Suprapubic skin (tissue), 4 donors: ENCODE measurements at places on chromosomes 13 and 19. TPM values are rescaled to one million over a fixed set of nuclear protein-coding genes. Genes with fewer than 3 reads are reported as not detected.

UTP14C gene
- total RNA-seq, result 13.6 TPM

UPF3A gene
- 26.2 TPM for total RNA-seq

GRCh38 chr13:80012251-80012650 lies 328.7 kb downstream of the SPRY2 start:
- no peak for DNase-seq
- peaks cover 10% of the 10 kb centered on the region for H3K4me1 ChIP-seq
- H3K27me3 ChIP-seq, result no peaks in the 10 kb centered on the region
- H3K27ac ChIP-seq, result no peak overlapping the region
- no peak overlapping the region for H3K4me3 ChIP-seq
- no peaks in the 10 kb centered on the region for H3K36me3 ChIP-seq

GRCh38 chr19:48400018-48400742 lies 6.7 kb downstream of the GRIN2D start:
- no peak overlapping the region for H3K27ac ChIP-seq
- peaks cover 39% of the 10 kb centered on the region for H3K4me1 ChIP-seq
- H3K36me3 ChIP-seq, result no peaks in the 10 kb centered on the region

ZNF429 gene
- 11.2 TPM for total RNA-seq

DNA sequence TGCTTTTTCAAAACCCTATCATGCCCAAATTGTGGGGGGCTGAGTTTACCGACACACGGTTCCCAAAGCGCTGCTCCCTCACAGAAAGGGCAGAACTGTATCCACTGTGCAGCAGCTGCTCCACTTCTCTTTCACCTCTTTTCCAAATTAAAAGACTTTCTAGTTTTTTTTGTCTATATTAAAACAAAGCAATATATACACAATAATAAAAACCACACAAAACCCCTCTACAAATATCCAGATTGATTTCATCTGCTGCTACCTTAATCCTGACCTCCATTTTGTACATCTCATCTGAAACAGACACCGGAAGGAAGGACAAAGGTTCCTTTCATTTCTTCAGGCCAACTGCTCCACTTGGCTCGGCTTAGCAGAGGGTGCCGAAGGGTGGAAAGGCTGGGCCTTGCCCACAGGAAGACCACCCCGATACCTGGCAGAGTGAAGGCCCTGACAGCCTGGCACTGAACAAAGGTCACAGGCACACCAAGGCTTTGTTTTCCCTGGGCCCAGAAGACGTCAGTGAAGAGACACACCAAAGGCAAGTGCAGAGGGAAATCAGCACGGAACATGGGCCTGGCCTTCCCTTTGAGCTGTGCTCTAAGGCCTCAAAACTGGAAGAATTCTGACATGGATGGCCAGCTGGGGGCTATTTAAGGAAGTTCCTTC lies 71.6 kb downstream of the LATS2 start:
- DNase-seq, result no peak
- H3K36me3 ChIP-seq, result peaks cover 51% of the 10 kb centered on the region
- no peak overlapping the region for H3K4me3 ChIP-seq
- no peak overlapping the region for H3K27ac ChIP-seq
- no peaks in the 10 kb centered on the region for H3K27me3 ChIP-seq
- H3K4me1 ChIP-seq, result peaks cover 8% of the 10 kb centered on the region

- H3K4me3 ChIP-seq, result no peak overlapping the region
- no peak for DNase-seq
- H3K36me3 ChIP-seq, result no peaks in the 10 kb centered on the region
- peaks cover 16% of the 10 kb centered on the region for H3K4me1 ChIP-seq
- H3K27ac ChIP-seq, result peak overlapping the region; percentile 26
Observed at GRCh38 chr13:73607489-73608156, 526.6 kb downstream of the KLF12 start.

DNA sequence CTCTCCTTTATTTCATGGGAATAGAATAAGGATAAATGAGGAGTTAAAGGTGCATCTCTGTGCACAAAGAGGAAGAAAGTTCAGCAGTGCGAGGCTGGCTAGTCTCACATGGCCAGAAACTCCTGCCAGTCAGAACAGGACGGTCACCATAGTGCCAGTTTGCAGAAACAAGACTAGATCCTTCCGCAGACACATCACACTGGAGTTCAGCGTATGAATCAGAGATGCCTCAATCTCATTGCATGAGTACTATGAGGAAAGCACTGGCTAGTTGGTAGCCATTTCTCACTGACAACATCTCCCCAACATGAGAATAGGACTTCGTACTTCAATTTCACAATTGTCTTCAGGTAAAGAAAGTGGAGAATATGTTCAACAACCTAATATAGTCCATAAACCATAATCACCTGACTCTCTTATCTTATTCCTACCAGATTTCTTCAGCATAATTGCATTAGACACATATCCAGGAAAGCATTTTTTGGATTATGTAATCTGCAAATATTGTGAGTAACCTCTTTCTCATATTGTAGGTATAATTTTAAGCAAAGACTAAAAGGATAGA lies 34.9 kb downstream of the RXFP2 start:
- no peak for DNase-seq
- H3K4me3 ChIP-seq, result no peak overlapping the region
- no peaks in the 10 kb centered on the region for H3K27me3 ChIP-seq
- no peak overlapping the region for H3K27ac ChIP-seq
- no peaks in the 10 kb centered on the region for H3K36me3 ChIP-seq
- H3K4me1 ChIP-seq, result no peaks in the 10 kb centered on the region

GRCh38 chr19:8361921-8362793 lies 1.8 kb upstream of the ANGPTL4 start:
- peak overlapping the region; percentile 72 for H3K4me3 ChIP-seq
- H3K27ac ChIP-seq, result peak overlapping the region; percentile 89
- H3K36me3 ChIP-seq, result no peaks in the 10 kb centered on the region
- peak; percentile 97 for DNase-seq

DNA sequence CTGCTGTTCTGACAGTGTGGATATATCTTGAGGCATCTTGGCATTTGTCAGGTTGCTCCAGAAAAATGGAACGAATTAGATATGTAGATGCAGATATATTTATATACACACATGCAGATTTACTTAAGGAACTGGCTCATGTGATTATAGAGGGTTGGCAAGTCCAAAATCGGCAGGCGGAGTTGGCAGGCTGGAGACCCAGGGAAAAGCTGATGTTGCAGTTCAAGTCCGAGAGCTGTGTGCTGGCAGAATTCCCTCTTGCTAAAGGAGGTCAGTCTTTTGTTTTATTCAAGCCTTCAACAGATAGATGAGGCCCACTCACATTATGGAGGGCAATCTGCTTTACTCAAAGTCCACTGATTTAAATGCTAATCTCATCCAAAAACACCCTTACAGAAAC lies 24.4 kb upstream of the CSNK1A1L start:
- no peak for DNase-seq
- peaks cover 15% of the 10 kb centered on the region for H3K4me1 ChIP-seq
- H3K27me3 ChIP-seq, result no peaks in the 10 kb centered on the region
- no peaks in the 10 kb centered on the region for H3K36me3 ChIP-seq
- no peak overlapping the region for H3K27ac ChIP-seq

- no peak for DNase-seq
- H3K27ac ChIP-seq, result no peak within 1 kb of the TSS
- peaks cover 7% of the 10 kb centered on the region for H3K4me1 ChIP-seq
- no peak within 1 kb of the TSS for H3K4me3 ChIP-seq
- peaks cover 10% of the 10 kb centered on the region for H3K27me3 ChIP-seq
Observed at GRCh38 chr13:30932481-30933353, at the start of gene TEX26. TEX26 (plus strand) TSS chr13:30932656; CDS start chr13:30932716, 60 bp downstream.

ZNF382 gene
- 0.89 TPM for total RNA-seq

SMAD9 gene
- 4.1 TPM for total RNA-seq

- no peak overlapping the region for H3K27ac ChIP-seq
- H3K27me3 ChIP-seq, result peaks cover 4% of the 10 kb centered on the region
- H3K36me3 ChIP-seq, result no peaks in the 10 kb centered on the region
- no peak overlapping the region for H3K4me3 ChIP-seq
- peaks cover 24% of the 10 kb centered on the region for H3K4me1 ChIP-seq
- DNase-seq, result no peak
Observed at GRCh38 chr19:5823579-5824281, 15.8 kb downstream of the FUT6 start.

RASGRP4 gene
- 1.2 TPM for total RNA-seq

- H3K4me3 ChIP-seq, result no peak overlapping the region
- DNase-seq, result no peak
- no peaks in the 10 kb centered on the region for H3K4me1 ChIP-seq
- H3K36me3 ChIP-seq, result no peaks in the 10 kb centered on the region
- peaks cover 2% of the 10 kb centered on the region for H3K27me3 ChIP-seq
Observed at GRCh38 chr13:109874484-109875454, 88.4 kb upstream of the IRS2 start.

DNA sequence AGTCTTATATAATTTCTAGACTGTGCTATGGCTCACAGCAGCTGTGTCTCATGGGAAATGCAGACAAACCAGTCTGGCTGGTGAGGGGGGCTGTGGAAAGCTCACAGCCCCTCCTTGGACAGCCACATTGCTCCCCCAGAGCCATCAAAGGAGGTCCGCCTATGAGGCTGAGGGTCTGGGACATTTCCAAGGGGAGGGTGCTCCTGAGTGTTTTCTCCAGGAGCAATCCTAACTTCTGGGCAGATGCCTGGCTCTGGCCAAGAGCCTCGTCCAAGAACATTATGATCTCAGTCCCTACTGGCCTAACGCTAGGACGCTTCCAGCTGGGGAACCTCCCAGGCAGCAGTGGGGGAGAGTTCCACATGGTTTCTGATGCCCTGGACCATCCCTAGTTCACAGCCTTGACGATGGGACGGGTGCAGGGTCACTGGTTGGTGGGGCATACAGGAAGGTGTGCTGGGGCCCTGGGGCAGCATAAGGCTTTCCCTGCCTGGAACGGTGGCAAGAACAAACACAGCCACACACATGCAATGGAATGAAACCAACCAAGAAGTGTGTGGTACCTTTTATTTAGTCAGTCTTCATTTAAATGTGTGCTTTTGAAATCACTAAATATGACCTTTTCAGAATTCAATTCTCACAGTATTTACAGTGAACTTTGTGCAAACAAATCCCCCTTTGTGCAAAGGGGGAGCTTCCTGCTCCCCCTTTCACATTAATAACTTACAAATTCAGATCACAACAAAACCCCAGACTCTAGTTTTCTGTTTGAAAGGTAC lies 60.6 kb downstream of the CDADC1 start:
- peaks cover 4% of the 10 kb centered on the region for H3K36me3 ChIP-seq
- H3K4me3 ChIP-seq, result no peak overlapping the region
- no peaks in the 10 kb centered on the region for H3K27me3 ChIP-seq
- H3K27ac ChIP-seq, result peak overlapping the region; percentile 88
- peaks cover 60% of the 10 kb centered on the region for H3K4me1 ChIP-seq
- peak; percentile 92 for DNase-seq

SRRM5 gene
- total RNA-seq, result not detected

ALG5 gene
- total RNA-seq, result 20.6 TPM

DNA sequence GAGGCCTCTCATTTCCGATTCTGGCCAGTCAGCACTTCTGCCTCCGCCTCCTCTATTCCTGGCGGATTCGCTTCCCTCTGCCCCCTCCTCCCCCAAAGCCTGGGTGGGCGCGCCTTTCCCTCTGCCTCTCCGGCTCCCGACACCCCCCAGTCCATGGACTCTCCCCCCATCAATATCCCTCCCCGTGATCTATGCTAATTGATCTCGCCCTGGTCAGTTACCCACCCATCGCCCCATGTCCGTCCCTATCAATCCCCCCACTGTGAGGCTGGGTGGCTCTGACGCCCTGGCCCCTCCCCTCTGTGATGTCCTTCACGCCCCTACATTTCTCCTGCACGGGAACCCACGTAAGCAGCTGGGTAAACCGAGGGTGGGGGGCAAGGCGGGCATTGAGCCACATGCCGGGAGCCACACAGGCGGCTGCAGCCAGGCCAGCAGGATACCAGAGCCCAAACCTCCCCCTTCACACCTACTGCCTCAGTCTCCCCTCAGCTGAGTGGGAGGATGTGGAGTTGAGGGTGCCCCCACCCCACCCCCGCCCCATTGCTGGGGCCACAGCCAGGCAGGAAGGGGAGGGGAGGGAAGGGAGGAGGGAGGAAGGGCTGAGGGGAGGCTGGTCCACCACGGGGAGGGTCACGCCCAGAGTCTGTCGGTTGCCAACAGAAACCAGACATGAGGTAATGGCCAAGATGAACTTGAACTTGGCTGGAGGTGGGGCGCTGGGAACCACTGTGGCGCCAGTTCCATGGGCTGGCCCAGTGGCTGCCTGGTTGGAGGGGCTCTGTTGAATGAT lies 21.0 kb downstream of the SMIM24 start:
- H3K27me3 ChIP-seq, result no peaks in the 10 kb centered on the region
- H3K36me3 ChIP-seq, result peaks cover 57% of the 10 kb centered on the region
- DNase-seq, result peak; percentile 93
- peak overlapping the region; percentile 70 for H3K27ac ChIP-seq
- H3K4me1 ChIP-seq, result peaks cover 35% of the 10 kb centered on the region

GRCh38 chr19:28493884-28494283 lies 719.1 kb downstream of the UQCRFS1 start:
- H3K27ac ChIP-seq, result no peak overlapping the region
- no peaks in the 10 kb centered on the region for H3K27me3 ChIP-seq
- H3K4me3 ChIP-seq, result no peak overlapping the region
- no peak for DNase-seq

DNA sequence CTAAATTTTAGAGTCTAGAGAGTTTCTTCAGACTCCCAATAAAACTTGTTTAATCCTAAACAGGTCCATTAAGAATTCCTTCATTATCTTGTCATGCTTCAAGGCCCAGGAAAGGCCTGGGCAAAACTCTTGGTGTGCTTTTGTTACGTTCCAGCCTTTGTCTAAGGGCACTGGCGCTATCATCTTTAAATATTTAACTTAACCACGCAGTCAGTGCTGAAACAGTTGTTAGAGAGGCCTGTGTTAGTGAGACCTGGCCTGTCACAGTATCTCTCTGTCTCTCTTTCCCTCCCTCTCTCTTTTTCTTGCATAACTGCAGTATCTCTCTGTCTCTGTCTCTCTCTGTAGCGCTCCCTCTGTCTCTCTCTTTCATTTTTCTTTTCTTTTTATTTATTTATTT lies 8.2 kb upstream of the OR1M1 start:
- DNase-seq, result no peak
- no peaks in the 10 kb centered on the region for H3K27me3 ChIP-seq
- H3K4me1 ChIP-seq, result peaks cover 10% of the 10 kb centered on the region
- H3K27ac ChIP-seq, result no peak overlapping the region
- no peak overlapping the region for H3K4me3 ChIP-seq

GRCh38 chr19:17770613-17771012 lies 19.3 kb downstream of the FCHO1 start:
- no peak overlapping the region for H3K27ac ChIP-seq
- H3K36me3 ChIP-seq, result no peaks in the 10 kb centered on the region
- DNase-seq, result no peak
- no peak overlapping the region for H3K4me3 ChIP-seq
- no peaks in the 10 kb centered on the region for H3K27me3 ChIP-seq

DNA sequence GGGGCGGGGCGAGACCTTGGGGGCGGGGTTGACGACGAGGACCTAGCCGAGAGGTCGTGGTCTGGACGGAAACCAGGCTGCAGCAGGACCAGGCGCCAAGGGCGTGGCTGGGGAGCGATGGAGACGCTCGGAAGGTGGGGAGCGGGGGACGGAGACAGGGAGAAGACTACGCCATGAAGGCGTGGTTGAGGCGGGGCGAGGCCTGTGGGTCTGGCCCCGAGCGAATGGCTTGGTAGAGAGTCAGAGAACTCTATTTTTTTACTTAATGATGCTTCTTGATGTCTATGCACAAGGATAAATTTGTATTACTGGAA lies 674 bp upstream of the FBXL12 start:
- DNase-seq, result no peak
- no peaks in the 10 kb centered on the region for H3K36me3 ChIP-seq
- H3K27ac ChIP-seq, result peak overlapping the region; percentile 50
- no peaks in the 10 kb centered on the region for H3K27me3 ChIP-seq
- peak overlapping the region; percentile 68 for H3K4me3 ChIP-seq
- peaks cover 19% of the 10 kb centered on the region for H3K4me1 ChIP-seq
